ENCODE measurements at places on chromosomes 3 and 15. TPM values are rescaled to one million over a fixed set of nuclear protein-coding genes. Genes with fewer than 3 reads are reported as not detected.

The GRK7 gene
- polyA plus RNA-seq, result not detected

GRCh38 chr15:44035781-44036699 is 159.0 kb downstream of the FRMD5 start:
- no peaks in the 10 kb centered on the region for H3K36me3 ChIP-seq
- DNase-seq, result peak; percentile 12
- no peaks in the 10 kb centered on the region for H3K27me3 ChIP-seq
- peaks cover 21% of the 10 kb centered on the region for H3K4me1 ChIP-seq

GRCh38 chr3:126542340-126543241 is 16.1 kb downstream of the C3orf22 start:
- no peaks in the 10 kb centered on the region for H3K36me3 ChIP-seq
- no peak overlapping the region for H3K4me3 ChIP-seq
- H3K27me3 ChIP-seq, result no peaks in the 10 kb centered on the region
- H3K27ac ChIP-seq, result no peak overlapping the region
- peaks cover 3% of the 10 kb centered on the region for H3K4me1 ChIP-seq
- no peak for DNase-seq

DNA sequence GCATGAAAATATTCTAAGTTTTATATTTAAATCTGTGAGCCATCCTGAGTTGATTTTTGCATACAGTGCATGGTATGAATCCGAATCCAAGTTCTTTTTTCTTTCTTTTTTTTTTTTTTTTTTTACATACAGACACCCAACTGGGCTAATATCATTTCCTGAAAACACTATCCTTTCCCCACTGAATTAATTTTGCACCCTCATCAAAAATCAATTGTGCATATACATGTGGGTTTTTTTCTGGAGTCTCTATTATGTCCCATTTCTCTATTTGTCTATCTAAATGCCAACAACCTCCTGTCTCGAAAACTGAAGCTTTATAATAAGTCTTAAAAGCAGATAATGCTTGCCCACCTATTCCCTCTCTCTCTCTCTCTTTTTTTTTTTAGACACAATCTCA is 5.9 kb upstream of the ABI3BP start:
- no peaks in the 10 kb centered on the region for H3K4me1 ChIP-seq
- no peak for DNase-seq
- H3K4me3 ChIP-seq, result no peak overlapping the region

All from endothelial cell of umbilical vein (primary cell).